HCT116 (cell line): ENCODE measurements at places on chromosomes 5 and 9.

GRCh38 chr9:97660847-97661246, 27.2 kb downstream of the NCBP1 start:
- DNase-seq = no peak

DNA sequence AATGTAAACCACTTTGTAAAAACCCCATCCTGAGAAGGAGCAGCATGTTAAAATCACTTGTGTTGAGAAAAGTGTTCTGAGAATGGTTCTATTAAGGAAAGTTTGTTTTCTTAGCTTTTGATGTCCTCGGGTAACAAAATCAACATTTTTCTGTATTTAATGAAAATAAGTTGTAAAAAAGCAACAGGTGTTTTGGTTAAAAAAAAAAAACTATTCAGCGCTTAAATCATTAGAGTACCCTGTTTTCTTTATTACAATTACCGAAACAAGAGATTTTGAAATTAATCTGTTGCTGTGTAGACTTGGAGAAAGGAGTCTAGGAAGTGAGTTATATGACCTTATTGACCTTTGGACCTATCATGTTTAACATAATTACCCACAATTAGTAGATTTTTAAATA, 167.7 kb downstream of the XRCC4 start:
- no peak for DNase-seq

GRCh38 chr5:157390551-157391297, 69.3 kb upstream of the NIPAL4 start:
- peak; percentile 97 for DNase-seq

- no peak for DNase-seq
Measured at GRCh38 chr9:127739614-127740330, 4.7 kb upstream of the TOR2A start.

GRCh38 chr5:73296772-73297171, 123.8 kb downstream of the TMEM174 start:
- DNase-seq = no peak

- no peak for DNase-seq
Measured at GRCh38 chr5:56876327-56876726, 33.1 kb upstream of the SETD9 start.

DNA sequence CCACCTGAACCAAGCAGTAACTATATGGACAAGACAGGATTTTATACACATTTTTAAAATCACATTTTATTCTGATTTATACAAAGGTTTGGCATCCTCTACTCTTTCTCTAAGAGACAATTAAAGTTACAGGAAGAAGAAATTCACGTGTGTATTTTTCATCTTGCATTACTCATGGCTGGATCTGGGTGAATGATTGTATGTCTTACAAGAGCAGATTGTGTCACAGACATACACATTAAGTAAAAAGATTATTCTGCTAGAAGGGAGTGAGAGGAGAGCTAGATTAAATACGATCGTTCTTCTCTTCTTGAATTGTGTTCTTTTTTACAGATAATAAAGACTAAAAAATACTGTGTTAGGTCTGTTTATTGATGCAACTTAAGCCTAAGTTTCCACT, 20.8 kb upstream of the CEP120 start:
- no peak for DNase-seq
